ENCODE measurements at places on chromosomes 12 and 14.

GRCh38 chr12:5165296-5165970, 121.8 kb downstream of the KCNA5 start:
- DNase-seq, result no peak

GRCh38 chr12:96261557-96261956, 67.4 kb downstream of the ELK3 start:
- DNase-seq, result no peak

DNA sequence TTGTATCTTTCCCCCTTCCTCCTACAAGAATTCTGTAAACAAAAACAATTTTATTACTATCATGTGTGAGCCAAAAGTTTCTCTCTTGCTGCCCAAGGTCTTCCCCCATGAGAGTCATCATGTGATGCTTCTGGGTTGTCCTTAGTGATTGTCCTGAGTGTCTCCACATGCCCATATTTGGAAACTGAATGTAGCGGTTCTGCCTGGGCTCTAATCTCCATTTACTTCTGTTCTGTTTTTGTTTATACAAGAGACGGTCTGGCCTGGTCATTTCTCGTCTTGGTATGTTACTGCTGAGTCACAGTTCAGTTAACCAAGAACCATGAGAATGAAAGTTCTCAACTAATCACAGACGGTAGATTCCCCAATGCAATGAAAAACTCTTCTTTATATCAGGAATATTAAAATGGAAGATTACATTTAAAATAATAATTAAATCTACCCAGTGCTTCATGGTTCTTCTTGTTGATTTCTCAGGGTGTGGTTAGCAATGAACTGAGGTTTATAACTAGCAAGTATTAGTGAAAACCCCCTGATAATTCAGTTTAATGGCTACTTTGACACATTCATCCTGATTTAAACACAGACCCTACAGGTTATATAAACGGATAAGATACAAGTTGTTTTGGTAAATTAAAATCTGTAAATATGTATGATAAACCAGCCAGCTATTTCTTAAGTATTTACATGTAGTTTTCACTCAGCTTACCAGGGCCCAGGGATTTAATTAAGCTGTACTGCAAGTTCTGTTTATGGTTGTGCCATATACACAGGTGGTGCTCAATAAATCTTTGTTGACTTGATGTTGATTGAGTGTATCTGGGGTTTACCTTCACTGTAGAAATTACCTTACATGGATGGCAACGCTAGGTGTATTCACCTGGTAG, 81.1 kb downstream of the PELI2 start:
- DNase-seq, result peak; percentile 94

GRCh38 chr12:99372257-99372920, 275.2 kb upstream of the GARIN6 start:
- no peak for DNase-seq

- no peak for DNase-seq
Measured at GRCh38 chr12:53808023-53808705, 56.4 kb upstream of the CISTR start.

- no peak for DNase-seq
Measured at GRCh38 chr12:60577607-60578006, 981.8 kb downstream of the SLC16A7 start.
